ENCODE measurements at places on chromosomes 5 and 9.

GRCh38 chr9:110115341-110115820 is 92.6 kb downstream of the C9orf152 start:
- no peak for DNase-seq

DNA sequence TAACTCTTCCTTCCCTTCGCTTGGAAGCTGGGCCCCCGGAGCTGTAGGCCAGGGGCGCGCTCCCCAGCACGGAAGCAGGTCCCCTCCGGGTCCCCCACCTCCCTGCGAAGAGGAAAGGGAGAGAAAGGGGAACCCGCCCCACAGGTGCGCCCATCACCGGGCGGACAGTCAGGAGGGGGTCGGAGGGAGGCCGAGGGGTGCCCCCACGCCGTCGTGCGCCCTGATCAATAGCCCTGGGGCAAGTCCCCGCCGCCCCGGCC is 793 bp downstream of the AGPAT2 start:
- no peak for DNase-seq

GRCh38 chr9:125190361-125190801 is 778 bp upstream of the PPP6C start:
- DNase-seq = peak; percentile 20

- DNase-seq = no peak
Observed at GRCh38 chr9:99345942-99346341, 123.9 kb downstream of the SEC61B start.

DNA sequence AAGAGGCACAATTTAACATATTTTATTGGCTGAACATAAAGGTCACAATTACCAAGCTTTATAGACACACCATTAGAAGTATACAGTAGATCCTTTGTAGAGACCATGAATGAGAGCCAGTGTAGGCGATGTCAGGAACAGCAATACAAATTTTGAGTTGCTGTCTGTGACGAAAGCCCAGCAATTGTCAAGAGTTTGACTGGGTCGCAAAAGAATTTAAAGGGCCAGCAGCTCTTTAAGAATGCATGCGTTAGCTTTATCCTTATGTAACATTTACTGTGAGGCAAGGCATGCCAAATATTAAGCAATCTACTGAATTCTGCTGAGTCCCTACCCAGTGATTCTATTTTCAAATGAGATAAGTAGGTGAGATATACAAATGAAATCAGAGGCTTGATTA is 236.9 kb downstream of the ARRDC3 start:
- DNase-seq = no peak

DNA sequence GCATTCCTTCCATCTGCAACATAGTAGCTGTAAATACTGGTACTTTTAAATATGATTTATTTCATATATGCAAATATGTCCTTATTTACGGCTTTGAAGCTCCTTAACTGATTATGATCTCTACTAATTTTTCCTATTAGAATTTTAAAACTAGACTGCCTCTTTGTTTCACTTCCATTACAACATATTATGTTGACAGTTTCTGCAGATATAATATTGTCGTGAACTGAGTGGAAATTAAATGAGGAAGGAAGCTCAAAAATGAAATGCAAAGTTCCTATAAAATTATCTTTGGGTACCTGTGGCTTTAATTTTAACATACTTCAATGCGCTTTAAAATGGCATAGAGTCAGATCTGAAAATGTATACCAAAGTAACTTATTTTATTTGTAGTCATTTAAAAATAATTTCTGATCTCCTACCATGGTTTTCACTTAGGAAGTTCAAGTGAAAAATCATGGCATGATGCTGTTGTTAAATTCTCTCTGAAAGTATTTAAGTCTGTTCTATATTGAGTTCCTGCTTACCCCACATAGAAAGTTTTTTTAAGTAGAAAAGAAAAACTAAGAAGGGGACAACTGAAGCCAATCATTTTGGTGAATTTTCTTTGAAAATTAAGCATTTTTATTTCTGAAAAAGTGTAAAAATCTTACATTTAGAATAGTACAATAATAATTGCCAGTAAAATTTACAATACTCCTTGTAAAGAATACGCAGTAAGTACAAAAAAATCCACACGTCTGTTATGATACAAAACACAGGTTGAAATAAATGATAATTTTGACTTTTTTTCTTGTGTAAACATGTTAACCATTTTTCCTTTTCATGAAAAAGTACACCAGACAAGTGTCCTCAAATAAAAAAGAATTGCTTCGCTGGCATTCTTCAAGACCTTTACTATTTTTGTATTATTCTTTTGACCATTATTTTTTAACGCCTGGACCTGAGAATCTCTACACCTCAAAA is 2.6 kb downstream of the FOXD1 start:
- DNase-seq = no peak

DNA sequence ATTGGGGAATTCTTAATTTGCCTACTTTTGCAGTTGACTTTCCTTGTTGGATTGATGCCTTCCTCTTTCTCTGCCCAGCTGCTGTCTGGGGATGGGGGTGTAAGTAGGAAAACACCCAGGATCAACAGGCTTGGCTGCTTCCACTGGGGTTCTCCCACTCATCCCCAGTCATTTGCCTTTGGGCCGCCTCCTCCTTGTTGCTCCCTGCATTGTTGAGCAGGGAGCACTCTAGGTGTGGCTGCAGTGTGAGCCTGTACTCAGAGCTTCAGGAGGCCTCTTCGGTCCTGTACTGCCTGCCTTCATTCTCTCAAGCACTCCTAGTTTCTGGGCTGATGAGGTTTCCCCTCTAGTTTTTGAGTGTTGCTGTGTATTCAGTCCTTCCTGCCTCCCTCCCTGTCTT is 12.1 kb downstream of the RHOBTB3 start:
- no peak for DNase-seq

- no peak for DNase-seq
Observed at GRCh38 chr9:16622541-16622940, 247.9 kb downstream of the BNC2 start.

- DNase-seq = no peak
Observed at GRCh38 chr5:31196309-31196708, 2.8 kb downstream of the CDH6 start.

GRCh38 chr5:133291524-133291923 is 239.7 kb downstream of the HSPA4 start:
- DNase-seq = no peak

- DNase-seq = no peak
Observed at GRCh38 chr5:14771972-14772371, 99.6 kb downstream of the ANKH start.

GRCh38 chr9:122217640-122218039 is 11.1 kb downstream of the LHX6 start:
- no peak for DNase-seq

- DNase-seq = no peak
Observed at GRCh38 chr9:13862654-13863053, 451.3 kb downstream of the NFIB start.

DNA sequence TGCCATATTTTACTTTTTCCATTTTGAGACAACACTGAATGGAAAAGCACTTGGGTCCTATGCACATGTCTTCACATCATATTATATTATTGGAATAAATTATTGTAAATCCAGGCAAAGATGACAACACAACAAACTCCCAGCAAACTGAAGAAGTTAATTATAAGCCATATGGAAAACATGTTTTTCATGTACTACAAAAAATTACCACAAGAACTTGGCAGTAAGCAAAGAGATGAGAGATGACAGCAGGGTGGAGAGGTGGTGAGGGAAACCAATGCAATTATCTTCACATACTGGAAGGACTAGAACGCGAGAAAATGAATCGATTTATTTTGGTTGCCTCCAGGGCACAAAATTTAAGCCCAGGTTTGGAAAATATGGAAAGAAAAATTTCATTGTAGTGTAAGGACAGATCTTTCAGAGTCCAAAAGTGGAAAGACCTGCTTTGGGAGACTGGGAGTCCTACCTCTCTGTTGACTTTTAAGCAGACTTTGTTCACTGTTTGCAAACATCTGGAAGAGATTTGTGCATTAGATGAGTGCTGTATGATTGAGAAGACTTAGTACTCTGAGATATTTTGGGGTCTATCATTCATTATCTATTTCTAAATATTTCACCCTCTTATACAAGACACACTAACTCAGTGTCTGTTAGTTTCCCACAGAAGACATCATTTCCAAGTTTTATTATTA is 138.0 kb downstream of the TMEM232 start:
- DNase-seq = no peak

GRCh38 chr5:89241186-89241585 is 358.2 kb upstream of the MEF2C start:
- DNase-seq = no peak

- DNase-seq = no peak
Observed at GRCh38 chr5:158943057-158943456, 156.7 kb downstream of the EBF1 start.

GRCh38 chr5:55667938-55668337 is 44.2 kb downstream of the SLC38A9 start:
- no peak for DNase-seq

DNA sequence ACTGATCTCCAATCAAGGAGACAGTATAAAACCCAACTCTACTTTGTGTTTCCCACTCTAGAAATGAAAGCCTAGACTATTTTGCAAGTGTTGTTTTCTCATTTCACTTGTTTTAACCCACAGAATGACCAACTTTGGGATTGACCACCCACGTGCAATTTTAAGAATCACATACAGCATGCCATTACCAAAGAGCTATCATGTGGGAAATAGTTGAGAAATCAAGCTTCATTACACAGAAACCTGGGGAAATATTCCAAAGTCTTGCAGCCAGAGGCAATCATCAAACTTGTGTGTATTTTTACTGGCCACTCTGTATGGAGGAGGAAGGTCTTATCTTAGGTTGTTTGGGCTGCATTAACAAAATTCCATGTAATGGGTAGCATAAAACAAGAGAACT is 451.4 kb upstream of the DAB2 start:
- no peak for DNase-seq

DNA sequence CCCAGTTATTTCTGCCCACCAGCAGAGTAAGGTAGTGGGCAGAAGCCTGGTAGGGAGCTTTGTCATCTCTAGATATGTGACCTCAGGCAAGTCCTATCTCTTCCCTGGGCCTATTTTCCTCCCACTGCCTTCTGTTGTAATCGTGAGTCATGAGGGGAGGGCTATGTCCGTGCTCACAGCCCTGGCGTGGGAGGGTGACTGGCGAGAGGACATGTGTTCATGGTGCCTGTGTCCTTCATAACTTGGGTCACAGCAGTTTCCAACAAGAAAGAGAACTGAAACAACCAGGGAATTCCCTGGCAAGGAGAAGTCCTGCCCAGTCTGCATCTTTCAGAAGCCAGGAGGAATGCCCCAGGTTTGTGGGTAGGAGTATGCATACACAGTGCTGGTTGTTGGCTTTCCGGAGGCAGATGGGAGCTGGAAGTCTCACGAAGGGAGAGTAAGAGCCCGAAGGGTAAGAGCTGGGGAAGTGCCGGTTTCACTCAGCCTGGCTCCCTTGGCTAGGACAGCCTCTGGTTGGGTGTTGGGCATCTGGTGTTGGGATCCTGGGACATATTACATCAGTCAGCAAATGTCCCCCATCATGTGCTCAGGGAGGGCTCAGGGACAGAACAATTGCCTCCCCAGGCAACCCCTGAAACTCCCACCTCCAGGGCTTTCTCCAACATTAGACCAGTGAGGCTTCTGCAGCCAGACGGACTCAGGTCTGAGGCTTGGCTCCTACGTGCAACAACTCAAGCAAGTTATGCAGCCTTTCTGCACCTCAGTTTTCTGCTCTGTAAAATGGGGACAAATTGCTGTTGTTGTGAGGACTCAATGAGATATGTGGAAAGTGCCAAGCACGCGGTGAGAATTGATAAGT is 4.3 kb upstream of the TIFAB start:
- DNase-seq = no peak

DNA sequence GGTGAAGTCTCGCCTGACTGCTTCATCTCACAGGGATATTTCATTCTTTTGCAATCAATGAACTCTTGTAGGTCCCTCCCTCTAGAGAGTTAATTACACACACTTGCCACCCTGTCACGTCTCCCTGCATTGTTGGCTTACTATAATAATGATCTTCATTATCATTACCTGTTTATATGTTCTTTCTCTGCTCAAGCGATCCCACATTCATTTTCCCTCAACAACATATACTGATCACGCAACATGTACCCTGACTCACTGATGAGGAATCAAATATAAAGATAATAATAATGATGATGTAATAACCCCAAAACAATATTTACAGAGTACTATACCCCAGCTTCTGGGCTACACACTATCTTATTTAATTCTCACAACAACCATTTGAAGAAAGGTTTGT is 88.5 kb downstream of the FEM1C start:
- no peak for DNase-seq

- no peak for DNase-seq
Observed at GRCh38 chr5:31335456-31335855, 142.0 kb downstream of the CDH6 start.

GRCh38 chr5:60649288-60649917 is 50.6 kb downstream of the DEPDC1B start:
- DNase-seq = no peak

GRCh38 chr9:4638968-4639367 is 23.1 kb upstream of the PLPP6 start:
- no peak for DNase-seq

DNA sequence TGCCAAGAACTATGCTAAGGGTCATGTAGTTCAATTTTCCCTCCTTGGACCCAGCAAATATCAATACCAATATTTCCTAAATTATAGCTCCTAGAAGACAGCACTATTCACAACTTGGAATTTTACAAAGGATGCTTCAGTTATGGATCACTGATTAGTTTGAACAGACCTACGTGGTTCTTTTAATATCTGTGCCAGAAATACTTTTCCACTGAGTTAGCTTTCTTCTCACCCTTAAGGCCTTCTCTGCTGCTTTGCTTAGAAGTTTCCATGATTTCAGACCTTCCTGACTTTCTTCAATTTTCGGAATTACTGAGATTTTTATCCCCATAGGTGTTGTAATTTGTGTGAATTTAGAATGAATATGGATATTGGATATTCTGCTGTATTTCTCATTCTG is 380.4 kb downstream of the PSAT1 start:
- DNase-seq = no peak

DNA sequence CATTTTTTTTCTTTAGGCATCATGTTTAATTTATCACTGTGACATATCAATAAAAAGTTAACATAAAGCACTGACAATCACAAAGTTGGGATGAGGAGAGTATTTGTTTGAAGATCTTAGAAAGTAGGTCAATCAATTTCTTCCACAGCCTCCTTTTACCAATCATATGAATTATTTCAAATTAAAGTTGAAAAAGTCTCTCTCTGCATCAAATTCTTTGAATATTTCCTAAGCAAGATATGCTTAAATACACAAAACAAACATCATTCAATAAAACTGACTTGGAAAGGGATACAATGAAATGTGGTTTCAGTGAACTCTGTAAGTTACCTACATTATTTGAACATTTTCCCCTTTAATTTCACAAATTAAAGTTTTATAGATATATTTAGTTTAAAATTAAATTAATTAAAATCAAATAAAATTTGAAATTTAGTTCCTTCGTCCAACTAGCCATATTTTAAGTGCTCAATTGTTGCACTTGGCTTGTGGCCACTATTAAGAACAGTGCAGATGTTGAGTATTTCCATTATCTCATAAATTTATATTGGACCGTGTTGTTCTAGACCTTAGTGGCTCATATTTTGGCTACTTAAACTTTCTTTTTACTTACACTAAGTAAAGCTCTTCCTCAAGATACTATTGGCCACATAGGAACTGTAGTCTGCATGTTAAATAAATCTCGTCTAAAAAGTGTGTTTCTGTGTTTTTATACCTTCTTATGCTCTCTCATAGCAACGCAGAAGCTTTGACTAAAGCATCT is 949.7 kb upstream of the NUDT12 start:
- DNase-seq = no peak

GRCh38 chr9:27712806-27713205 is 139.5 kb upstream of the C9orf72 start:
- DNase-seq = no peak

Measured in central memory CD4-positive, alpha-beta T cell (primary cell).